ENCODE measurements at places on chromosomes 1 and 21.

DNA sequence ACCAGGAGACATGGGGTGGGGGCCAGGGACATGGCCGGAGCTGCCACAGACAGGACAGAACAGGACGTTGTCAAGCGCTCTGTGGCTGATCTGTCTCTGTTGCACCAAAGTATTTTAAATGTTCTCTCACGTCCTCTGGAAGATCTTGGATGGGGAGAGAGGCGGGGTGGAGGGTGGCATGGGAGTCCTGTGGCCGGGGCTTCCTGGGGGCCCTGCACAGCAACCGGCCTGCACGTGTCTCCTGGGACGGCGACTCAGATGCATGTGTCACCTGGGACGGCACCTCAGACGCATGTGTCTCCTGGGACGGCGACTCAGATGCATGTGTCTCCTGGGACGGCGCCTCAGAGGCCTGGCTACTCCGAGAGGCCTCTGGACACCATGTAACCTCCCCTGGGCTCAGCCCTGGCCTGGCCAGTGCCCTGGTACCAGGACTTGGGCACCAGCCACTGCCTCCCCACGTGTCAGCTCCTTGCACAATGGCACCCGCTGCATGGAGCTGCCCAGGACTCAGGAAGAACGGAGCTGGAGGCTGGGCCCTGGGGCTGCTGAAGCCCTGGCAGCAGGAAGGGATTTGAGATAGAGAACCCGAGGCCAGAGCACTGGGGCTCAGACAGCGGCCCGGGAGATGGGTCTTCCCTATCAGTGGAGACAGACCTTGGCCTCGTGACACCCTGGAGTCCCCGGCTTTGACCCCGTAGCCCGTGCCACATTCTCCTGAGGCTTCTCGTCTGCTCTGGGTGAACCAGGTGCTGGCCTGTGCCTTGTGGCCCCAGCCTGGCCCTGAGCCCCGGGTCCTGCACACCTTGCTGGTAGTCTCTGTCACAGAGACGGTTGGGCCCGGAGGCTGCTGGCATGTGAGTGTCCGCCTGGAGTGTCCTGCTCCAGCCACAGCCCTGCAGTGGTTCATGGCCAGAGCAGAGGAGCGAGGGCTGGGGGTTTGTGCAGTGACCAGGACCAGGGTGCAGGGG is 14.7 kb upstream of the SLC19A1 start:
- no peak for DNase-seq

GRCh38 chr1:61337981-61338848 is 255.9 kb downstream of the NFIA start:
- peak; percentile 96 for DNase-seq

GRCh38 chr1:204605791-204606190 is 79.7 kb downstream of the LRRN2 start:
- DNase-seq: no peak

GRCh38 chr1:201348211-201348566 is 29.3 kb downstream of the TNNT2 start:
- peak; percentile 60 for DNase-seq

- peak; percentile 65 for DNase-seq
These were observed at the start of gene SH3D21 for GRCh38 chr1:36306210-36306901. TSS of gene SH3D21 (plus strand) at chr1:36306368. CDS start at chr1:36306421, 53 bp downstream.

- no peak for DNase-seq
These were observed 239.7 kb upstream of the PLD5 start for GRCh38 chr1:242764161-242764560.

- no peak for DNase-seq
These were observed 317.7 kb downstream of the MATN1 start for GRCh38 chr1:30405631-30406212.

GRCh38 chr1:179816196-179816960 is 61.2 kb downstream of the TOR1AIP2 start:
- DNase-seq: peak; percentile 73

DNA sequence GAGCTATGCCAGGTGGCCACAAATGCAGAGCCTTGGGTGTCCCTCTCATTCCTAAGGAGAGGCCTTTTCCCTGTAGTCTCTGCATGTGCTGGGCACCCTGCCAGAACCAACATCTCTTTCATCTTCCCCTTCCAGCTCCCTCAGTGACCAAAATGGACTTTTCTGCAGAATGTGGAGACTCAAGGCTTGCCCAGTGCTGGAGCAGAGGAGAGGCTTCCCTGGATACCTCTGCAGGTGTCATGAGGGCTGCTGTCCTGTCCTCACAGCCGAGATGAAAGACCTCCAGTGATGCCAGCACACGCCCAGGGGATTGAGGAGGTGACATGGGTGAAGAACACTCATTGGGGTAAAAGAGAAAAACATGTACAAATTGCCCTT is 347.0 kb upstream of the AJAP1 start:
- DNase-seq: no peak

DNA sequence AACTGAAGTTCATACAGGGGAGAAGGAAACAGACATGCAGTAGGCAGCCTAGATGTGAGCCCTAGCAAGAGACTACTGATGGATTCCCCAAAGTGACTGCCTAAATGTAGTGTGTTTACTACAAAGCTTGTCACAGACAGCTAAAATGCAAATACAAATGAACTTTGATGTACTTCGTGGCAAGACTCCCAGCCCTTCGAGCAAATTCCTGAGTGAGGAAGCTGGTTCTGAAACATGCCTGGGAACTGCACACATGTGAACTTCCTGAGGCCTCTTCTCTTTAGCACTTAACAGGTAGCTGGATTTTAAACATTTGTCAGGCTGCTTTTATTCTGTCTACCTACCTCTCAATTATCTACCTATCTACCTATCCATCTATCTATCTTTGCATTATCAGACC is 6.7 kb upstream of the IRF2BP2 start:
- no peak for DNase-seq

DNA sequence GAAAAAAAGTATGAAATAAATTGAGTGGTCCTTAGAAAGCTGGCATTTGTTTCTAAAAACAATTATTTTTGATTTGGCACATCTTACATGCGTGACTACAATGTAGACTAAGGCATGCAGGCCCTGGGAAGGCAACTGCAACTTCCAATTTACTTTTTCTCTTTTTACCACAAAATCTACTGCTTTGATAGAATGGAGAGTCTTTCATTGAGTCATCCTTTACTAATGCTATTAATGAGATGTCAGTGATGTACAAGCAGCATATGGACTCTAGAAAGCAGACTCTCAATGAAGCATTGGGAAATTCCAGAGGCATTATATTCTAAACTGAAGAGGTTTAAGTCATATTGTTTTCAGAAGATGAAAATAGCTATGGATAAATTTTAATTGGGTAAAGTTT is 29.6 kb upstream of the PRRX1 start:
- DNase-seq: no peak

DNA sequence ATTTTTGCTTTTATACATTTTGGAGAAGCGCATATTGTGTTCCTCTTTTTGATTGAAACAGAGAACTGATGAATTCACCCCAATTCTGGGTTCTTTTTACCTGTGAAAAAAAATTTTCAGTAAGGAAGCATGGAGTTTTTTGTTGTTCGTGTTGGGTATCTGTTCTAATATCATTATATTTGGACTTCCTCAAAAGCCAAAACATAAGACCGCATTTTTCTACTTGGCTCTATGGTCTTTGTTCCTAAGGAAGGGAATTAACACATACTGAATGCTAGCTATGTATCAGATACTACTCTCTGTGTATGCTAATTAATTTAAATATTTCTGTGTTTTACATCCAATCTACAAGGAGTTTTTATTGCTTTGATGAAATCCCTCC is 12.9 kb downstream of the EPB41 start:
- no peak for DNase-seq

DNA sequence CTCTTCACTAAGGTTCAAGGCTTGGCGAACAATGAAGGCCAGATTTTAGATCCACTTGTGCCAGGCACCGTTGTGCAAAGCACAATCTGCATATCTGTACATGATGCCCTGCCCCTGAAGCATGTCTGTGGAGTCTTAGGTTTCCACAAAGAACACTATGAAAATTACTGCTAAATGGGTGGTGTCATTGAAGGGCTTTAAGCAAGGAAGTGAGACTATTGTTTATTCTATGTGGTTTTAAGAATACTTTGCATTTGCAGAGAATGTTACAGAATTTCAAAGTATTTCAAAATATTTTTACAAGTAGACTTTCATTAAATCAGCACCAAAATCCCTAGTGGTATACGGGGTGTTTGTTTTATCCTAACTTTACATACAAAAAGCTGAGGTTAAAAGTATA is 8.8 kb downstream of the TSEN15 start:
- no peak for DNase-seq

- no peak for DNase-seq
These were observed 312.1 kb downstream of the DISC1 start for GRCh38 chr1:231938711-231939110.

DNA sequence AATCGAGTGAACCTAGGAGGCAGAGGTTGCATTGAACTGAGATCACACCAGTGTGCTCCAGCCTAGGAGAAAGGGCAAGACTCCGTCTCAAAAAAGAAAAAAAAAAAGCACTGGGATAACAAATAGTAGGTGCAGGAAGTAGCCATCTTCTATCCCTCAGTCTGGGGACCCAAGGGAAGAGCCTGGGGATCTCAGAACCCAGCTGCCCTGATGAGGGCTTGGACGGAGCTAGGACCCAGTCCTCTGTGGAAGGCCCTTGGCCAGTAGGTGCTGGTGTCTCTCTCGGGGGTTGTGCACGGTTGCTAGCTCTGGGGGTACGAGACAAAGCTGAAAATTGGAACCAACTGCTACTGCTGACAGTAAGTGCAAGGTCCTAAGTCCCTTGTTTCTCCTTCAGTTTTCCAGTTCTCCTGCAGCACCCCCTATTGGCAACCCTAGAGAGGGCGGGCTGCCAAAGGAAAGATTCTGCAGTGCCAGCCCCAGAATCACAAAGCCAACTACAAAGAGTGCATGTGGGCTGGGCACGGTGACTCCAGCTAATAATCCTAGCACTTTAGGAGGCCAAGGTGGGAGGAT is 57.6 kb upstream of the KIF1B start:
- peak; percentile 53 for DNase-seq

GRCh38 chr1:8055973-8056372 is 29.9 kb upstream of the ERRFI1 start:
- DNase-seq: no peak

GRCh38 chr1:37741130-37741529 is 23.8 kb downstream of the EPHA10 start:
- DNase-seq: peak; percentile 63

GRCh38 chr1:225813214-225813964 is 3.5 kb downstream of the EPHX1 start:
- peak; percentile 24 for DNase-seq

- no peak for DNase-seq
These were observed 16.4 kb downstream of the SLC45A1 start for GRCh38 chr1:8334106-8334851.

GRCh38 chr1:93675931-93676330 is 5.7 kb downstream of the BCAR3 start:
- no peak for DNase-seq

GRCh38 chr1:15400627-15401026 is 9.1 kb upstream of the EFHD2 start:
- no peak for DNase-seq

DNA sequence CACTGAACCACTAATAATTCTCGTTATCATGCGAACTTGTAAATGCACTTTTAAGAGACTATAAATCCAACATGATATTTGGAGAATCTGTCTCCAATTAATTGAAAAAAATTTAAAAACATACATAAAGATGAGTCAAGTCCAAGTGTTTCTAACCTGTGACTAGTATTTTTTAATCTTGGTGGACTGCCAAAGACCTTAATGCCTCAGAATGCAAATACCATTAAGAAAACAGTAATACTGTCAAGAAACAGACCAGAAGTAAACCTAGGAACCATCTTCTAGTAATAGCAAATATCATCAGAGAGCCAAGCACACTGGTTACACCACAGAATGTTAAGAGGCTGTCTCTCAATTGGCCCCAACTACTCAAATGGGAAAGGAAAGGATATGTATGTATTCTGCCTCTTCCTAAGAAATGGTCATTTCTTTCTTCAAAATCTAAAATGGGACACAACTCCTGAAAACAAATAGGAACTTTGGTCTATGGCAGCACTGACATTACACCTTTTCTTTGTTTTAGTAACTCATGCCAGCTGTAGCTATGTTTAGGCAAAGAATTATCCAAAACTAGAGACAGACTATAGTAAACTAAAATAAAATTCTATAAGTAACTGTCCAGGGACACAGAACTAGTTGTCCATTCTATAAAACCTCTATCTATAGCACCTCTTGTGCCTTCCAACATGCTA is 15.8 kb downstream of the SCYL3 start:
- no peak for DNase-seq

- DNase-seq: no peak
These were observed 33.3 kb downstream of the ZMYM4 start for GRCh38 chr1:35301674-35302392.

DNA sequence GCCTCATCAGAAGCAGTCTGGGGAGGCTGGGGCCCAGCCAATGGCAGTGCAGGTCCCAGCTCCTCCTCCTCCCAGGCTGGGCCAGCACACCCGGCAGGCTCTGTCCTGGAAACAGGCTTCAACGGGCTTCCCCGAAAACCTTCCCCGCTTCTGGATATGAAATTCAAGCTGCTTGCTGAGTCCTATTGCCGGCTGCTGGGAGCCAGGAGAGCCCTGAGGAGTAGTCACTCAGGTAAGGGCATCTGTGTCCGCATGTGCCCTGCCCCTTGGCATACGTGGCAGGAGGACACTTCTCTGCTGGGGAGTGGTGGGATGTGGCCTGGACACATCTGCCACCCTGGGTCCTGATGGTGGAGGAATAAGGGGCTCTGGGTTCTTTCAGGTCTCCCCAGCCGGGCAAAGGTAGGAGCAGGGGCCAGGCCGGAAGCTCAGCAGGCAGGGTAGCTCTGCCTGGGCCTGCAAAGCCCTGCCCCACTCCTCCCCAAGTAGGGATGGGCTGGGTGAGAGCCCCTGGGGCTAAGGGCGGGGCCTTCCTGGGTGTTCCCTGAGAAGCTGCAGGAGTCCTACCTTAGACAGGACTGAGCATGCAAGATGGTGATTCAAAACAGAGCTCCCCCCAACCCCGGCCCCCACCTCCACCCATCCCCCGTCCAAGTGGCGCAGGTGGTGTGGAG is at the start of gene GJB5:
Gene GJB5, plus strand, starts transcription at position 84 of the 674 bp plus-strand sequence. CDS start 2,284 bp downstream, outside the sequence.
- DNase-seq: no peak

GRCh38 chr1:146012703-146013558 is 8.6 kb downstream of the HJV start:
- DNase-seq: peak; percentile 84

- DNase-seq: no peak
These were observed 218.7 kb downstream of the TM2D1 start for GRCh38 chr1:61506236-61506635.

- no peak for DNase-seq
These were observed 80.2 kb upstream of the KLHDC7A start for GRCh38 chr1:18400347-18401102.

GRCh38 chr1:99374109-99374508 is 109.8 kb downstream of the PLPPR4 start:
- DNase-seq: no peak

DNA sequence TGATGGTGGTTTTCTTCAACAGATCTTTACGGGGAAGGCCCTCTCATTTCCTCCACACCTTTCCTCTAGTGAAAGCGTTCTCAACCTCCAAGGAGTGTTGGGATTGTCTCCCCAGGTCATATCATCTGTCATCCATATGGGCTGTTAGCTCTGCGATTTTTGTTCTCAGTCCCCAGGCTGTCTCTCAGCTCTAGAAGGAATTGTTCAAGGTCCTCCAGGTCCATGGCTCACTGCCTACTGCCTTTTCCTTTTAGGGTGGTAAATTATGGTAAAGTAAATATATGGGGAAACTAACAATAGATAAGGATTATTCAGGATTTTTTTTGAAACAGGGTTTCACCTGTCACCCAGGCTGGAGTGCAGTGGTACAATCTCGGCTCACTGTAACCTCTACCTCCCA is 37.6 kb downstream of the ELF3 start:
- DNase-seq: no peak
